ENCODE measurements at places on chromosomes 7 and 10.

- DNase-seq = no peak
These were observed 228.1 kb upstream of the KLF14 start for GRCh38 chr7:130962109-130962508.

DNA sequence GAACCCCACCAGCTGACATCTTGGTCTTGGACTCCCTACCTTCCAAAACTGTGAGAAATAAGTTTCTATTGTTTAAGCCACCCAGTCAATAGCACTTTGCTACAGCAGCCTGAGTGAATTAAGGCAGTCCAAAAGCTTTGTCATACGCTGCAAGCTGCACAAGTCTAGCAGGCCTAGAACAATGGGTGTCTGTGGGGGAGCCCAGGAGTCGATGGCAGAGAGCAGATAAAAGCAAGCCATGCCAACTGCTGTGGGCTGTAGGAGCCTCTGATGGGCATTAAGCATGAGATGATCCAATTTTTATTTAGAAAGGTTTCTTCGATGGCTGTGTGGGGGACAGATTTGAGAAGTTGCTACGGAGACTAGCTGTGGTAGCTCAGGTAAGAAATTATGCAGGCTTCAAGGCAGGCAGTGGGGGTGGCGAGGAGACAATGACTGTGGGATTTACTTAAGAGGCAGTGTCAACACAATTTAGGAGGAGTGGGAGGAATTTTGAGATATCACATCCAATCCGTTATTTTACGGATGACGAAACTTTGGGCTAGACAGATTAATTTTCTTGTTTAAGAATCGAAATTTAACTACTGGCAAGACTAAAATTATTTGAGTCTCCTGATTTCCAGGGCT is 110.4 kb downstream of the NRCAM start:
- DNase-seq = no peak

DNA sequence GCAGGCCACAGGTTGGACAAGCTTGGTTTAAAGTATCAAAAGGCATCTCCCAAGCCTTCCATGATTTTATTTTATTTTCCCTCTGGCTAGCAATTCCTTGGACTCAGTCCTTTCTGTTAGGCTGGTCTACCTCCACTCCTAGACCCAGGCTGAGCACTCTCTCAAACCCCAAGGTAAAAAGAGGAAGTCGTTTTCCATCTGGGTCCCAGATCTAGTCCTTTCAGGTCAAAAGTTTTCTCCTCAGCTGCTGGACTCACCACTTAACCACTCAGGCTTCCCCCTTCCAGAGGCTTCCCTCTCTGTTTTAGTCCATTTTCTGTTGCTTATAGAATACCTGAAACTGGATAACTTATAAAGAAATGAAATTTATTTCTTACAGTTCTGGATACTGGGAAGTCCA is 252.3 kb upstream of the MKLN1 start:
- DNase-seq = no peak

- no peak for DNase-seq
These were observed 53.3 kb downstream of the TCERG1L start for GRCh38 chr10:131258256-131258655.

GRCh38 chr7:105810556-105810955 is 65.8 kb downstream of the ATXN7L1 start:
- DNase-seq = no peak

DNA sequence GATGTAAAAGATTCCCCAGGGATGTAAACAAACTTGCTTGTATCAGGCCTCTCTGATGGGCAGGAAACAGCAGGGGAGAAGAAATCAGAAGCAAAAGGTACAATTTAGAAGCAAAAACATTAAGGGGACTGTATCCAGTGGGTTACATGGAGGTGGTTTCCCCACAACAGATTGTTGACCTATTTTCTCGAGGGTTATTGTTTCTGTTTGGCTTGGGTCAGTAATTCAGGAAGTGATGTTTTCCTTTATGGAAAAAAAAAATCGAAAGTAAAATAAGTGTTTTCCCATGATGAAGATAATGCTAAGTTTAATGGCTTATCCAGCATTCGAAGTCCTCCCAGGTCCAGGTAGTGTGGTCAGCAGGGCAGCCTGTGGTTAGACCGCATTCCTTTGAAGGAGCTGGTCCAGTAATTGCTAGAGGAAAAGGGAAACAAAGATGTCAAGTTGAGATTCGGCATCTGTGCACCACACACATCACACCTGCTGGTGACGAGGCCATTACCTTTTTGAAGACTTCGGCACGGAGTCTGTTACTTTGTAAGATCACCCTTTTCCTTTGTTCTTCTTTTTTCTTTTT is 37.3 kb upstream of the ADAM12 start:
- DNase-seq = no peak

- DNase-seq = no peak
These were observed 61.5 kb downstream of the WDR37 start for GRCh38 chr10:1117651-1118050.

- DNase-seq = no peak
These were observed 70.7 kb downstream of the C10orf105 start for GRCh38 chr10:71648933-71649320.

- no peak for DNase-seq
These were observed 176.5 kb downstream of the ARHGAP12 start for GRCh38 chr10:31752170-31752569.

GRCh38 chr10:8138471-8138870 is 84.0 kb downstream of the GATA3 start:
- no peak for DNase-seq
